Left ventricle myocardium superior (tissue), 1 donor: ENCODE measurements at places on chromosomes 4 and X. TPM values are rescaled to one million over a fixed set of nuclear protein-coding genes. Genes with fewer than 3 reads are reported as not detected.

DNA sequence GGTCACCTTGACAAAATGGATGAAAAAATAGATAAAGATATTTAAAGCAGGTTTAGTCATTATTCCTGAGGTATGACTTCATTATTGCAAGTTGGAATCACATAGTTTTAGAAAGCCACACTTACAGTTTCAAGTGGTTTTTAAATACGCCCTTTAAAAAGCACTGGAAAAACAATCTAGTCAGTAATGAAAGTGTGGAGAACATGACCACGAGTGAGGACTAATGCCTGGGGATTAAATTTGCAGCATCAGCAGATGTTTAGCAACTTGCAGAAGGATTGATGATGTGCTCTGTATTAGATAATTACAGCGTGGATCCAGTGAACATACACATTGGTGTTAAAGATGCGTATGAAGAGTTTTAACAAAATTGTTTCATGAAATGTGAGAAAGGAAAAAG lies 5.9 kb downstream of the SPARCL1 start:
- DNase-seq: no peak

GRCh38 chr4:7649741-7650531 lies 215.2 kb upstream of the PSAPL1 start:
- peak; percentile 28 for DNase-seq

DNA sequence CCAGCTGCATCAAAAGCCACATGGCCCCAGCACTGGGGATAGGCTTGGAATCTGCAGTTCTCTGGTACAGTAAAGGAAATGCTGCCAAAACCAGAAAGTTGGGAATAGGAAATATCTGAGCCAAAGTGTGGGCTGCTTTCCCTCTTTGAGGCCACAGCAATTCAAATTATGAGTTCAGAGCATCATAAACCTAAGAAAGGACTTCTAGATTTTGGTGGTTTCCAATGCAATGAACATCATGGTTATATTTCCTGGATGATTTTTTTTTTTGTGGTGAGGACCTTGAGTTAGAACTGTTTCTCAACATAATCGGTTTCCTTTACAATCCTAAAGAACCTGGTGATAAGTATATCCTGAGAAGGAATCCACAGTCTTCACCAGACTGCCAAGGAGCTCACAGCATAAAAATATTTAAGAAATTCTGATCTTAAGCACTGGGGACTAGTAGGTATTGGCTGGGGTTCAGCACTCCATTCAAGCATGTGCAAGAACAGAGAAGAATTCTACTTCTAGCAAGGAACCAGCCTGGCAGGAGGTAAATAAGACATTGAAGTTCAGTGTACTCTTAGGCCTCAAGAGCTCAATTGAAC lies 29.8 kb upstream of the ARHGAP24 start:
- DNase-seq: no peak

Gene ERCC6L
- total RNA-seq: 0.05 TPM

Gene SPIN4
- 0.87 TPM for total RNA-seq

Gene MAMLD1
- 2.3 TPM for total RNA-seq

Gene AFM
- not detected for total RNA-seq
